ENCODE measurements at places on chromosomes 1 and 21. TPM values are rescaled to one million over a fixed set of nuclear protein-coding genes. Genes with fewer than 3 reads are reported as not detected.

NHLH1 gene
- 0.60 TPM for total RNA-seq

KCNT2 gene
- total RNA-seq = not detected

DCLRE1B gene
- 13.8 TPM for total RNA-seq

GFI1 gene
- total RNA-seq = 96.5 TPM

TMEM51 gene
- not detected for total RNA-seq

ALPL gene
- not detected for total RNA-seq

SGIP1 gene
- not detected for total RNA-seq

IFI44L gene
- 21.4 TPM for total RNA-seq

TNFRSF18 gene
- total RNA-seq = 245 TPM

TEDDM1 gene
- not detected for total RNA-seq

MANEAL gene
- total RNA-seq = 1.9 TPM

DYNLT5 gene
- not detected for total RNA-seq

SMIM12 gene
- 50.8 TPM for total RNA-seq

NPPA gene
- not detected for total RNA-seq

PTPN22 gene
- total RNA-seq = 59.8 TPM

PGBD2 gene
- 4.0 TPM for total RNA-seq

ADGRB2 gene
- total RNA-seq = 2.3 TPM

PRMT6 gene
- total RNA-seq = 7.1 TPM

TIPRL gene
- total RNA-seq = 67.5 TPM
